Gastrocnemius medialis (tissue), 4 donors: ENCODE measurements at places on chromosomes 16 and 17. TPM values are rescaled to one million over a fixed set of nuclear protein-coding genes. Genes with fewer than 3 reads are reported as not detected.

The NPW gene
- total RNA-seq, result not detected

The CD300LG gene
- total RNA-seq, result 28.2 TPM

The ARHGAP27 gene
- 6.0 TPM for total RNA-seq

The GUCY2D gene
- not detected for total RNA-seq

The TBC1D3E gene
- total RNA-seq, result not detected

The PRR14 gene
- total RNA-seq, result 12.2 TPM
